Astrocyte (in vitro differentiated cells and primary cell): ENCODE measurements at places on chromosomes 4 and X.

GRCh38 chr4:96835991-96836390 lies 996.1 kb downstream of the PDHA2 start:
- no peak for DNase-seq

DNA sequence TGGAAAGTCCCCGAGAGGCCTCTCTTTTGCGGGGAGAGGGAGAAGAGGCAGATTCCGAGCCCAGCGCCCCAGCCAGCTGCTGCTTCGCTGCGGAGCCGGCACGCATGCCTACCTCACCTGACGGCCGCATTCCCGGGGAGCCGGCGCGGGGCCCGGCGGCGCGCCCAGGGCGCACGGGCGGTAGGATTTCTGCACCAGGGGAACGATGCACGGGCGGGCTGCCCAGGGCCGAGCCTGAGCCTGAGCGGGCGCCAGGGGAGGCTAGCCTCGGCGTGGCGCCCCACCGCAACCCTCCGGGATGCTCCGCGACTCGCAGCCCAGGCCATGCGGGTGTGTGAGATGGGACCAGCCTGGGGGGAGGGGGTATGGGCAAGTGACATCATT lies 81.3 kb upstream of the SCML1 start:
- no peak for DNase-seq

- no peak for DNase-seq
These were observed 11.5 kb downstream of the CXCL2 start for GRCh38 chr4:74087481-74087880.

- DNase-seq, result no peak
These were observed 230.2 kb downstream of the NLGN4X start for GRCh38 chrX:5998456-5998855.

GRCh38 chrX:80432863-80433262 lies 12.6 kb downstream of the TENT5D start:
- no peak for DNase-seq

GRCh38 chr4:37964734-37965457 lies 4.7 kb downstream of the PTTG2 start:
- no peak for DNase-seq

- DNase-seq, result no peak
These were observed 120.6 kb upstream of the MBNL3 start for GRCh38 chrX:132609362-132609848.

GRCh38 chrX:107227780-107228485 lies 21.5 kb downstream of the DNAAF6 start:
- DNase-seq, result no peak
